Esophagus squamous epithelium (tissue), 5 donors: ENCODE measurements at places on chromosomes 4 and X. TPM values are rescaled to one million over a fixed set of nuclear protein-coding genes. Genes with fewer than 3 reads are reported as not detected.

Gene ZBTB49
- total RNA-seq = 4.6 TPM

Gene SSX3
- total RNA-seq = not detected

Gene HMGB2
- 71.5 TPM for total RNA-seq

Gene TLR6
- 3.3 TPM for total RNA-seq

Gene VSIG4
- 6.7 TPM for total RNA-seq

Gene MANBA
- 10.4 TPM for total RNA-seq

Gene KLF3
- total RNA-seq = 91.4 TPM

Gene TRPC5OS
- not detected for total RNA-seq

Gene LONRF3
- 0.40 TPM for total RNA-seq

Gene PWWP3B
- total RNA-seq = not detected

Gene MFAP3L
- total RNA-seq = 0.23 TPM

Gene PIN4
- 13.2 TPM for total RNA-seq

Gene HSFX1
- total RNA-seq = 1.1 TPM

Gene CT83
- not detected for total RNA-seq

Gene OGT
- 157 TPM for total RNA-seq

Gene N4BP2
- total RNA-seq = 4.2 TPM

Gene MAGEA8
- not detected for total RNA-seq

Gene ADGRL3
- 0.19 TPM for total RNA-seq

Gene WWC2
- 7.9 TPM for total RNA-seq

Gene FAM184B
- total RNA-seq = 0.76 TPM

Gene MAGEA9
- total RNA-seq = not detected

Gene SSX1
- not detected for total RNA-seq

Gene CCNG2
- total RNA-seq = 67.3 TPM

Gene SSX4
- not detected for total RNA-seq

Gene ARX
- total RNA-seq = not detected

Gene CT45A1
- total RNA-seq = not detected

Gene CCNA2
- total RNA-seq = 11.7 TPM

Gene LDB2
- 16.0 TPM for total RNA-seq

Gene DCAF12L1
- total RNA-seq = not detected

Gene DUSP9
- total RNA-seq = 4.0 TPM

Gene SPANXN3
- not detected for total RNA-seq

Gene UGDH
- 87.4 TPM for total RNA-seq

Gene RBM46
- not detected for total RNA-seq

Gene DCLK2
- total RNA-seq = 4.0 TPM

Gene MAGEA12
- not detected for total RNA-seq

Gene SH3D19
- total RNA-seq = 35.1 TPM

Gene SSX4B
- total RNA-seq = not detected

Gene MTTP
- total RNA-seq = 0.13 TPM

Gene HPF1
- total RNA-seq = 14.0 TPM

Gene RNF150
- 0.23 TPM for total RNA-seq
